Left hindlimb (tissue), 1 donor: ENCODE measurements at places on chromosomes 1 and 21.
A peak's percentile ranks its signal among the peaks of the same experiment; 100 is the strongest.

- no peak for DNase-seq
Observed at GRCh38 chr1:179883745-179884138, 1.7 kb downstream of the TOR1AIP1 start.

DNA sequence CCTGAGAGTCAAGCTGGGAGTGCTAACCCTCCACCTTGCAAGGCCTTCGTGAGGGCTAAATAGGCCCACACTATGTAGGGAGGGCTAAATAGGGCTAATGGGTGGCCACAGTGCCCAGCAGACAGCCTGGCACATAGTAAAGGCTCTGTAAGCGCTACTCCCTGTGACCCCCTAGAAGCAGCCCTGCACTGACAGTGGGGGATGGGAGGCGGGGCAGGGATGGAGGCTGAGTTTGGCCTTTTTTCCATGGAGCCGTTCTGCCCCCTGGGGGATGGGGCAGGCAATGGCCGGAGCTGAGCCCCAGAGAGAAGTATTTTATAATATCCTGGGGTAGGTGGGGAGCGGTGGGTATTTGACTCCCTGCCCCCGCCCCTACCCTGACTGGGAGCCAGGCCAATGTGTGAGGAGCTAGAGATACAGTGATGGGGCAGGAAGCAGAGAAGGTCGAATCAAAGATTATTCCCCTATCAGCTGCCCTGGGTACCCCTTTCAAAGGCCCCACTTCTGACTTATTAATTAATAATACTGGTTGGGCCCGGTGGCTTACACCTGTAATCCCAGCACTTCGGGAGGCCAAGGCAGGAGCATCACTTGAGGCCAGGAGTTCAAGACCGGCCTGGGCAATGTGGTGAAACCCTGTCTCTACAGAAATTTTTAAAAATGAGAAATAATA is 42.3 kb downstream of the LACTBL1 start:
- DNase-seq: no peak

DNA sequence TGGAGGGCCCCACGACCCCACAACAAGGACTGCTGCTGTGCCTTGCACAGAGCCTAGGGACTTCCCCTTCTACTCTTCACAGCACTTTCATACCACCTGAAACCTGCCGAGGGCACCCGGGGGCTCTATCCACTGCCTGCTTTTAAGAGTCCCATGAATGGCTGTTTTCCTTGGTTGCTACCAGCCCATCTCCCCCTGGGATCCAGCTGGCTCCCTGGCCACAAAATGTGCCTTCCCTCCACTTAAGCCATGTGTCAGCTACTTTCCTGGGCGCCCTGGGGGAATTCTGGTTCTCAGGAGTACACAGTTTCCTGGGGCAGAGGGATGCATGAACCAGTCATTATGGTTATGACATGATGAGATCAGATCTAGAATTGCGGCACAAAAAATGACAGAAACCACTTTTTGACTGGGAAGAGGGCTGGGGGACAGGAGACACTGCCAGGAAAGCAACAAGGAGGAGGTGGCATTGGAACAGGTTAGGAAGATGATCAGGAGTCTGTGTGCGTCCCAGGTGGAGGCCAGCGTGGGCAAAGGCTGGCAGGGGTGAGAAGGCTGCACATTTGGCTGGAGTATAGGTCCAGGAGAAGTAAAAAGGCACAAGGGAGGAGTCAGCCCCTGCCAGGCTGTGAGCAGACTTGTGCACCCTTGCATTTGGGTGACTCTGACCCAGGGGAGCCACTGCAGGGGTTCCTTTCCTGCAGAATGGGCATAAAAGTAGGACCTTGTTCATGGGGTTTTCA is 3.2 kb upstream of the TNFRSF8 start:
- peak; percentile 46 for DNase-seq

GRCh38 chr1:111743679-111744101 is 4.5 kb upstream of the INKA2 start:
- no peak for DNase-seq

GRCh38 chr1:59223989-59224634 is 72.8 kb upstream of the FGGY start:
- no peak for DNase-seq
